ENCODE measurements at places on chromosomes 13 and 19.

- no peak for DNase-seq
These were observed 738.3 kb upstream of the GPC6 start for GRCh38 chr13:92488249-92488852.

DNA sequence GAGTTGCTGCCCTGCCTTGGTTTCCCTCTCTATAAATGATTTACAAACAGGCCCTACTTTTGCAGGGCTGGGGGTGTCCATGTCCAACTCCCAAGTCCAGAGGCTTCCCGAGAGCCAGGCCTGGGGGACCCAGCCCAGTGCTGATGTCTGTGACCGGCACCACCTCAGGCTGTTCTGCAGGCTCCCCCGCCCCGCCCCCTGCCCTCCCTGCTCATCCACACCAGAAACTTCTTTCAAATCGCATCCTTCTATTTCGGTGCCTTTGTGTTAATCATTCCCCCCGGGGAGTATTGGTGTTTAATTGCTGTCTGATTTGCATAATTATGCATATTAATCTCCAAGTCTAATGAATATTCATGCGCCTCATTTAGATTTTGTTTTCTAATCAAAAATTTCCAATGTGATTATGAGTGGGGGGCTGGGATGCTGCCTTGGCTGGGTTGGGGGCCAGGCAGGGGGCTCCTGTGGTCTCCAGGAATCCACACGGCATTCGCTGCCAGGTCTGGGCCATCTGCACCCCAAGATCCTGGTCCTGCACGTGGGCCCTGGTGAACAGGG is 19.1 kb downstream of the TCF3 start:
- no peak for DNase-seq

DNA sequence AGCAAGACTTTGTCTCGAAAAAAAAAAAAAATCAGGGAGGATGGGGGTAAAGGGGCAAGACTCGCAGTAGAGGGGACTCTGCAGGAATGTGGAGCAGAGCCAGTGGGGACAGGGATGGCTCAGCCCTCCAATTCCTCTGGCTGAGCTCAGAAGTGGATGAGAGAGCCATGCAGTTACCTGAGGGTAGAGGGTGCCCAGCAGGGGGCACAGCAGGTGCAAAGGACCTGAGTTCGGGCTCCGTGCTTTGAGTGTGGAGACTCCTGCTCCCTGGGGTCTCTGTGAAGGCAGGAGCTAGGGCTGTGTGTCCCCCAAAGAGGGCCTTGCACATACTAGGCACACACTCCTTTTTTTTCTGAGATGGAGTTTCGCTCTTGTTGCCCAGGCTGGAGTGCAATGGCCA is 7.7 kb downstream of the DOCK6 start:
- no peak for DNase-seq

DNA sequence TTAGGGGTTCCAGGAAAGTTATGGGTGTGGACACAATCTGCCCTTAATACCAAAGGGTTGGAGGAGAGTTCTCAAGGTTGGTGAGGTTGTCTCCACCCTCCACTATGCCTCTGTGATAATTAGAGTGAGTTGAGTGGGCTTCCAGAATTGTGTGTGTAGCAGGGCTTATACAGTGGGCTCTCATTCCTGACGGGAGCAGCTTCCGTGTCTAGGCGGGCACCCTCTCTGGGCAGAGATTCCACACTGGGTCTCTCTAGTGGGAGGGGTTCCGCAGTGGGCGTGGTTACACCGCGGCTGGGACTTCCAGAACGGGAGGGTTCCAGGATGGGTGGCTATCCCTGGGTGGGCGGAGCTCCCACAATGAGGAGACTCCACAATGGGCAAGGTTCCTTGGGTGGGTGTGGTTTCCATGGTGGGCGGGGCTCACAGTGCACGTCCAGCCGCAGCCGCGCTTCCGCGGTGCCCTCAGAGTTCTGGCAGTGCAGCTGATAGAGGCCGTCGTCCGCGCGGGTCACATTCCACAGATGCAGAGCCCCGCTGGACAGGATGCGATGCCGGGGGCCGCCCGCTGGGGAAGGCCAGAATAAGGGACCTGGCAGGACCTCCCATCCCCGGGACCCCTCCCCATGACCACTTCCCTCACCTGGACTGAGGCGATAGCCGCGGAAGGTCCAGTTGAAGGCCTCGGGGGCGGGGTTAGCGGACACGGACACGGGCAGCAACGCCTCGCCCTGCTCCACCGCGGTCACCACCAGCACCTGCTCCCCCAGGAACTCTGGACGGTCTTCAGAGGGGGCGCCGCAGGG is 8.4 kb downstream of the NPHS1 start:
- no peak for DNase-seq

- no peak for DNase-seq
These were observed 82.9 kb upstream of the POSTN start for GRCh38 chr13:37681281-37682032.

DNA sequence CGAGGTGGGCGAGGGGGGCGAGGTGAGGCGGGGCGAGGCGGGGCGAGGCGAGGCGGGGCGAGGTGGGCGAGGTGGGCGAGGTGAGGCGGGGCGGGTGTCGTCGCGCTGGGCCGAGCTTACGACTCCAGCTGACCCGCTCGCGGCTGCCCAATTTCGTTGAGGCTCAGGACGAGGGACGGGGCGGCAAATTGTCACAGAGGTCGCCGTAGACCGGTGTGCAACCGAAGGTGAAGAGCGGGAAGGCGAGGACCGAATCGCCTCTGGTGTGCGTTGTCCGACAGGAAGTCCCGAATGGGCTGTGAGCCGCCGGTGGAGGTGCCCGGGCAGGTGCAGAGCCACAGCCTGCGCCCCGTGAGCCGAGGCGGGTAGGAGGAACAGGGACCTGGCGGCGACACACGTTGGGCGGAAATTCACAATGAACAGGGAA is at the start of gene LACC1:
Gene LACC1, plus strand, starts transcription at position 150 of the 427 bp plus-strand sequence. CDS start 1,082 bp downstream, outside the sequence.
- peak; percentile 42 for DNase-seq

DNA sequence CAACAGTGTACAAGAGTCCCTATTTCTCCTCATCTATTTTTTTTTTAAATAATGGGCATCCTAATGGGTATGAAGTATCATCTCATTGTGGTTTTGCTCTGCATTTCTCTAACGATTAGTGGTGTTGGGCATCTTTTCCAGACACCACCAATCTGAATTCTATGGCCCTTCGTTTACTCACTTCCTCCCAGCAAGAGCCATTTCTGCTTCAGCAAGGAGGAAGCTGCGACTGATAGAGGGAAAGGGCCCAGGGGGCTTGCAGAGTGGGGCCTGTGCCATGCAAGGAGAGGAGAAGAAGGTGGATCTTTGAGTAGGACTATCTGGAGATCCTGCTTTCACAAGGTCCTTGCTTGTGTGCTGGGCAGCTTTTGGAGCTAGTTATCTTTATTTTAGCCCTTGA is 58.0 kb downstream of the USPL1 start:
- DNase-seq, result no peak

DNA sequence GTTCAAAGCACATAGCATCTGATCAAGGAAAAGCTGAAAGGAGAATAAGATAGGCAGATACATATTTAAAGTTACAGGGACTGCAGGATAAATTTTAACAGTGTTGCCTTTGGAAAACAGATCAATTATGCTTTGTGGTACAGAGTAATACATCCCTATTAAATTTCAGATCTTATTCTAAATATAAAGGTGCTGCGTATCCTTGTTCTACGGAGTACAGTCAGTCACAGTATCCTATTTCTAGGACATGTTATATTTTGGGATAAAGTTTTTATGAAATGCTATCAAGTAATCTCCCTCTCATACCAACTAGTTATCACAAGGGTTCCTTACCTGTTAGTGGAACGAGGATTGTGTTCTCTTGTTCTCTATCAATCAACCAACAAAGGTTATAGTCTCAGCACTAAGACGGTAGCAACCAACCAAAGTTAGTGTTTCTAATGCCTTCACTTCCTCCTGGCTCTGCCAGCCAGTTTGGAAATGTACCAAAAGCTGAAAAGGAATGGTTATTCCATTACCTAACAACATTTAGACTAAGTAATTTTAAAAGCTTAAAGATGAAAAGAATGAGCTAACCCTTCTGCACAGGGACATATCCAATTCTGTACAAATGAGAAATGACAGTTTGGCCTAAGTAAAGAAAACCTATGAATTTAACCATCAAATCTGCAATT is 35.2 kb downstream of the TSC22D1 start:
- DNase-seq, result no peak

DNA sequence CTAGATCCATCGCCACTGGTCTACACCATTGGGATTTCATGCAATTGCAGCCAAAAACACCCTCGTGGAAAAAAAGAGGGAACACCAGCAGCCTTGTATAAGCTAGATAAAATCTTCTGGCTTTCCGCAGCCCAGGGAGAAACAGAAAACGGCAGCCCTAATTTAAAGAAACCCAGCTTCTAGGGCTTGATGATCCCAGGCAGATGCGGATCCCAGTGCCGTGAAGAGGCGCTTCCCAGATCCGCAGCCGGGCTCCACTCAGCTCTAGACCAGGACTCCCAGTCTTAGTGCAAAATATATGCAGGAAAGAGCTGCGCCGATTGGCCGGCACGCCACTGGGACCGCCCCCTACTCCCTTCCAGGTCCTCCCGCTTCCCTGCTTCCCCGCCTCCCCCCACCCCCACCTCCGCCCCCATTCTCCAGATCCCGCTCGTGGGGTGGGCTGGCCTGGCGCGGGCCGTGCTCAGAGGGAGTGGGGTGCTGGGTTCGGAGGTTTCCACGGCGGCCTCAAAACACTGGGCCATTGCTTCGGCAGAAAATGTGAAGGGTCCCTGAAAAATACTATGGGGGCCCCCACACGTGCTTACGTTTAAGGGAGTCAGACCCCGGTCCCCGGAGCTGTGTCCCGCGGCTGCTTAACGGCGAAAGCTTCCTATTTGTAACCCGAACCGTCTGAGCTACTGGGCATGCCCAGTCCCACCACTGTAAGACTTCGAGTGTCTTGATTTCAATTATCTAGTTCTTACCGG is 63.1 kb downstream of the SERP2 start:
- DNase-seq, result peak; percentile 83

GRCh38 chr19:29285878-29286277 is 72.9 kb upstream of the UQCRFS1 start:
- no peak for DNase-seq

GRCh38 chr19:30217461-30217860 is 154.7 kb upstream of the ZNF536 start:
- DNase-seq, result no peak

DNA sequence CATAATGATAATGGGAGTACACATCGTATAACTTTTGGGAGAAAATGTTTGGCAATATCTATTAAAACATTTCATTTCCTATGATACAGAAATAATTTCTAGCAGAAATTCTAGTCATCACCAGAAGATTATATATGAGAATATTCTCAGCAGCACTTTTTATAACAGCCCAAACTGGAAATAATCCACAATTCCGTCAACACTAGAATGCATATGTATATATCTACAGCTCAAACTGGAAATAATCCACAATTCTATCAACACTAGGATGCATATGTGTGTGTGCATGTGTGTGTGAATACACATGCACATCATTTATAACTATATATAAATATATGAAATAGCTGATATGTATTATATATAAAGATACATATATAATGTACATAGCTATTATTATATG is 408.0 kb upstream of the KLHL1 start:
- DNase-seq, result no peak

DNA sequence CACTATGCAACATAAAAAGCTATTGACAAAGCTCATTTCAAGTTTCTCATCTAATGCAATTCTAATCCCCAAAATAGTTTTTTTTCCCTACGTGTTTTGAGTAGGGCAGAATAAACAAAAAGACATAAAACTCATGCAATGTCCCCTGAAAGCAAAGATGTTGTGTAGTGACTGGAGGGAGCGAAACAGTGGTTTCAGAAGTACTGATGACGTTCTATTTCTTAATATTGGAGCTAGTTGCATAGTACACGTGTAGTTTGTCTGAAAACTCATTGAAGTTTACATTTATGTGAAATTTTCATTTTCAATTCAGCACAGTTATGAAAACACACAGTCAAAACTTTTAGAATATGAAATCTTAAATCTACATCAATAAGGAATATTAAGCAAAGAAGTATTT is 31.6 kb downstream of the USP12 start:
- DNase-seq, result no peak

Data from DMS79 treated with DMSO at 0.1 percent for 48 hours (cell line).